ENCODE measurements at places on chromosomes 13 and 19. TPM values are rescaled to one million over a fixed set of nuclear protein-coding genes. Genes with fewer than 3 reads are reported as not detected.

The SIGLECL1 gene
- total RNA-seq = not detected

GRCh38 chr13:74623761-74624160 is 489.6 kb upstream of the KLF12 start:
- H3K27me3 ChIP-seq = no peaks in the 10 kb centered on the region
- H3K4me1 ChIP-seq = no peaks in the 10 kb centered on the region
- H3K27ac ChIP-seq = no peak overlapping the region
- no peaks in the 10 kb centered on the region for H3K36me3 ChIP-seq

- no peak for DNase-seq
- H3K4me3 ChIP-seq = no peak overlapping the region
- no peaks in the 10 kb centered on the region for H3K4me1 ChIP-seq
- H3K27ac ChIP-seq = no peak overlapping the region
- no peaks in the 10 kb centered on the region for H3K36me3 ChIP-seq
Observed at GRCh38 chr13:27704681-27705080, 83.0 kb downstream of the POLR1D start.

DNA sequence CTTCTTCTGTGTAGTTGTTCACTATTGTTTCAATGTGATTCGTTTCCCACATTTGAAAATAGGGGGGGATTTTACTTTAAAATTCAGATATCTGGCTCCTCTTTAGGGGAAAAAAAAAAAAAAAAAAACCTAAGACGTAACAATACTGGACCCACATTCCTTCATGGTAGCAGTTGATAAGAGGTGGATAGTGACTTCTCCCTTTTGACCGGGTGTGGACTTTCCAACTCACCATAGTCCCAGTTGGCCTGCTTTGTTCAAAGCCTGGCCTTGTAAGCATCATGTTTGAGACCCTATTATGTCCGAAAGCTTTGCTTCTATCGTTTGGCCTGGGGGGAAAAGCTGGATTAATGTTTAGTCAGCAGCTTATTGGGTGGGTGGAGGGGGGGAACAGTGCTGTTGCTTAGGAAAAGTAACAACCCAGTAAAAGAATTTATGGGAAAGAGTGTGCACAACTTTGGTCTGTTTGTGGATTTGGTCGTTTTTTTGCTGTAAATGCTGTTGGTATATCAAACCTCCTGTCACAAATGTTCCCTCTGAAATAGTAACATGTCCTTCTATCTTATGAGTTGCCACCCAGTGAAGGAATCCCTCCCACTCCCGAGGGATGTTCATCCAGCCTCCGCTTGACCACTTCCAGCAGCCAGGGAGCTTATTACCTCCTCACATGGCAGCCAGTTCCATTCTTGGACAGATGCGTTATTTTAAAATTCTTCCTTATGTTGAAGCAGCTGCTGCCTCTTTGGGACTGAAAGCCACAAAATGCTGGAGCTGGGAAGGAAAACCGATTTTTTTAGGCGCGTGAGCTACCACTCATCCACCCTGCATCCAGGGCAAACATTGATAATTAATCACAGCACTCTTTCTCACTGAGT is 10.4 kb downstream of the SAMD4B start:
- H3K27ac ChIP-seq = no peak overlapping the region
- peaks cover 62% of the 10 kb centered on the region for H3K36me3 ChIP-seq
- H3K4me1 ChIP-seq = no peaks in the 10 kb centered on the region
- DNase-seq = no peak

The ZNF541 gene
- total RNA-seq = 0.79 TPM

GRCh38 chr13:21894091-21894490 is 223.2 kb downstream of the FGF9 start:
- no peak for DNase-seq
- no peaks in the 10 kb centered on the region for H3K4me1 ChIP-seq
- H3K36me3 ChIP-seq = no peaks in the 10 kb centered on the region
- no peak overlapping the region for H3K27ac ChIP-seq
- H3K4me3 ChIP-seq = no peak overlapping the region
- no peaks in the 10 kb centered on the region for H3K27me3 ChIP-seq

The ADPRHL1 gene
- total RNA-seq = 0.92 TPM

The CCDC70 gene
- total RNA-seq = not detected

- no peak overlapping the region for H3K27ac ChIP-seq
- no peaks in the 10 kb centered on the region for H3K36me3 ChIP-seq
- no peak overlapping the region for H3K4me3 ChIP-seq
- H3K27me3 ChIP-seq = no peaks in the 10 kb centered on the region
- no peaks in the 10 kb centered on the region for H3K4me1 ChIP-seq
- DNase-seq = no peak
Observed at GRCh38 chr13:109220631-109221030, 565.8 kb downstream of the IRS2 start.

The LSR gene
- total RNA-seq = 52.7 TPM

The POSTN gene
- not detected for total RNA-seq

The PPP6R1 gene
- total RNA-seq = 173 TPM

GRCh38 chr13:77040835-77041234 is 13.9 kb upstream of the FBXL3 start:
- no peak overlapping the region for H3K4me3 ChIP-seq
- no peak overlapping the region for H3K27ac ChIP-seq
- DNase-seq = no peak
- no peaks in the 10 kb centered on the region for H3K36me3 ChIP-seq

The ZNF415 gene
- 1.8 TPM for total RNA-seq

The ZNF578 gene
- total RNA-seq = 3.9 TPM

- H3K27me3 ChIP-seq = no peaks in the 10 kb centered on the region
- H3K4me1 ChIP-seq = no peaks in the 10 kb centered on the region
- no peaks in the 10 kb centered on the region for H3K36me3 ChIP-seq
- H3K27ac ChIP-seq = no peak overlapping the region
Observed at GRCh38 chr13:44068169-44068568, 188.5 kb downstream of the LACC1 start.

DNA sequence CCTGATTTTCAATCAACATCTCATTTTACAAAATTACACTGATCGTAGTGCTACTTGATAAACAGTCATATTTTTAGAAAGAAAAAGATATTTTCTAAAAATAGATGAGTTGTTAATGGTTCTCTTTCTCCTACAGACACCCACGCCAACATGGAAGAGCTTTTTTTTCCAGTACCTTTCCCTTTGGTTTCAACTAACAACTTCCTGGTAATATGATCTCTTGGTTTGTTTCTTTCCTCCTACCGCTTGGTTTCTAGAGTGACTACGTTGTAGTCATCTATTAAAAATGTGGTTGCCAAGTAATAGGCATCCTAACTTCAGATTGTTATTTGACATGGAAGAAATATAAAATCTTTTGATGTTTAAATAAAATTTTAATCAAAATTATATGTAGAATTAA is 189.0 kb downstream of the LACC1 start:
- no peaks in the 10 kb centered on the region for H3K27me3 ChIP-seq
- no peak overlapping the region for H3K27ac ChIP-seq
- H3K36me3 ChIP-seq = no peaks in the 10 kb centered on the region
- no peaks in the 10 kb centered on the region for H3K4me1 ChIP-seq
- DNase-seq = no peak

The GPC6 gene
- total RNA-seq = 0.03 TPM

GRCh38 chr19:48558018-48558684 is 6.2 kb downstream of the SULT2B1 start:
- H3K27me3 ChIP-seq = peaks cover 46% of the 10 kb centered on the region
- H3K4me1 ChIP-seq = peaks cover 4% of the 10 kb centered on the region
- H3K4me3 ChIP-seq = no peak overlapping the region

The SCEL gene
- not detected for total RNA-seq

DNA sequence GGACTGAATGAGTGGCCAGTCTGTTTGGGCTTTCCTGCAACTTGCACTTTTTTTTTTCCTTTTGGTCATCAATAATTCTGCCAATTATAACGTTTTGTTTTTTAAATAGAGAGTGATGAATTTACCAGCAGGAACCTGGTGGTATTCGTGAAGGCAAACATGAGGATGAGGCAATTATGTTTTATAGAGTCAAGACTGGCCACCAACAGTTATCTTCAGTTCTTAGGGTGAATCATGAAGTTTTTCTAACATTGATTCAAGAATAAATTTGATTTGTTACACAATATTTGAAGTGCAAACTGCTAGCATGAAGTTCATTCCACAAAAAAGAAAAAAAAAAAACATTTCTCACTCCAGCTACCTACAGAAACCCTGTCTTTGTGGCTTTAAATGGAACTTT is 244.5 kb downstream of the SPRY2 start:
- no peak for DNase-seq
- H3K36me3 ChIP-seq = no peaks in the 10 kb centered on the region
- H3K4me3 ChIP-seq = no peak overlapping the region
- no peak overlapping the region for H3K27ac ChIP-seq
- no peaks in the 10 kb centered on the region for H3K4me1 ChIP-seq

- no peak for DNase-seq
- H3K36me3 ChIP-seq = no peaks in the 10 kb centered on the region
- H3K4me3 ChIP-seq = no peak within 1 kb of the TSS
Observed at GRCh38 chr19:589693-590395, at the start of gene HCN2. Gene HCN2, plus strand, starts transcription at chr19:589881. Its CDS starts 65 bp downstream, at chr19:589946.

The CBY2 gene
- total RNA-seq = 0.75 TPM

The SHISA7 gene
- not detected for total RNA-seq

The RNASEH2A gene
- total RNA-seq = 15.4 TPM

- H3K4me3 ChIP-seq = peak overlapping the region; percentile 36
- peaks cover 17% of the 10 kb centered on the region for H3K36me3 ChIP-seq
- peaks cover 6% of the 10 kb centered on the region for H3K4me1 ChIP-seq
- peak overlapping the region; percentile 35 for H3K27ac ChIP-seq
- no peaks in the 10 kb centered on the region for H3K27me3 ChIP-seq
- DNase-seq = peak; percentile 52
Observed at GRCh38 chr19:41427647-41428480, 690 bp upstream of the B3GNT8 start.

DNA sequence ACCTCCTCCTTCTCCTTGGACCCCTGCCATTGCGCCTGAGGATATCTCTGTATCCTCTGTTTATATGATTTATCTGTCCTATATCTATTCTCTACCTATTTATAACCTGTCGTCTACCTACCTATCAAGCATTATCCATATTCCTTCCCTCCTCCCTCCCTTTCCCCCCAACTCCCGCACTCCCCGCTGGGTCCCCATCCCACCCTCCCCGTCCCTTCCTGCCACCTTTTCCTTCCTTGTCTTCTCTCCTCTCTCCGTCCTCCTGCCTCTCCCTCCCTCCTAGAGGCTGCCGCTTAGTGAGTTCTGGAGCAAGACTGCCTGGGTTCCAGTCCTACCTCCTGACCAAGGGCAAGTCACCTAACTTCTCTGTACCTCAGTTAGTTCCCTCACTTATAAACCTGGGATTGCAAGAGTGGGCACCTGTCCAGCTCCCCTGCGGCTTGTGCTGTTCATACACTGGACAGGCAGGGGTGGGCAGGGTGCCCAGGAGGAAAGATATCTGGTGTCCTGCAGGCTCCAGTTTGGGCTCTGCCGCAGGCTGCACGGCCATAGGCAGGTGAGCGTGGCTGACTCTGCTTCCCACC is 16.1 kb downstream of the TTYH1 start:
- no peak overlapping the region for H3K27ac ChIP-seq
- H3K4me3 ChIP-seq = no peak overlapping the region
- no peaks in the 10 kb centered on the region for H3K4me1 ChIP-seq
- H3K36me3 ChIP-seq = no peaks in the 10 kb centered on the region
- DNase-seq = no peak

DNA sequence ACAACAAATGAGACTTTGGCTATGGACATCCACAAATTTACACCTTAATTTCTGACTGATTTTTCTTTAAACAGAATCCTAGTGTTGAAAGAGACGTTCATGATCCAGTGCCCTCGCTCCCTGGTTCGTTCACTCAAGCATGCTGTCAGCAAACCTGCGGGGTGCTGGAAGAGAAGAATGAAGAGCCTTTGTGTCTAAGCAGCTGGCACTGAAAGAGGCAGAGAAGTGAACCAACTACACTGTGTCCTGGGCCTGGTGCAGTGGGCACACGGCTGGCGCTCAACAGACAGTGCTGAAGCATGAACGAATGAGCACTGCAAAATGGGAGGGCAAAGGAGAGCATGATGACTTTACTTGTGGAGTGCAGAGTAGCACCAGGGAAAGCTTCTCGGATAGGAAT is 46.8 kb downstream of the MIPEP start:
- peaks cover 2% of the 10 kb centered on the region for H3K4me1 ChIP-seq
- H3K27me3 ChIP-seq = no peaks in the 10 kb centered on the region
- no peaks in the 10 kb centered on the region for H3K36me3 ChIP-seq
- no peak overlapping the region for H3K4me3 ChIP-seq
- no peak for DNase-seq

The ZNF726 gene
- total RNA-seq = 2.6 TPM
